ENCODE measurements at places on chromosomes 13 and 19.

- no peak for DNase-seq
Observed at GRCh38 chr13:50179977-50180376, 164.7 kb downstream of the KCNRG start.

GRCh38 chr19:1649706-1650649 lies 2.4 kb downstream of the TCF3 start:
- DNase-seq = no peak

- DNase-seq = no peak
Observed at GRCh38 chr13:78592584-78592983, 10.8 kb downstream of the POU4F1 start.

- DNase-seq = no peak
Observed at GRCh38 chr13:32905864-32906180, 110.4 kb upstream of the KL start.

- DNase-seq = no peak
Observed at GRCh38 chr13:96314974-96315373, 225.1 kb downstream of the HS6ST3 start.

DNA sequence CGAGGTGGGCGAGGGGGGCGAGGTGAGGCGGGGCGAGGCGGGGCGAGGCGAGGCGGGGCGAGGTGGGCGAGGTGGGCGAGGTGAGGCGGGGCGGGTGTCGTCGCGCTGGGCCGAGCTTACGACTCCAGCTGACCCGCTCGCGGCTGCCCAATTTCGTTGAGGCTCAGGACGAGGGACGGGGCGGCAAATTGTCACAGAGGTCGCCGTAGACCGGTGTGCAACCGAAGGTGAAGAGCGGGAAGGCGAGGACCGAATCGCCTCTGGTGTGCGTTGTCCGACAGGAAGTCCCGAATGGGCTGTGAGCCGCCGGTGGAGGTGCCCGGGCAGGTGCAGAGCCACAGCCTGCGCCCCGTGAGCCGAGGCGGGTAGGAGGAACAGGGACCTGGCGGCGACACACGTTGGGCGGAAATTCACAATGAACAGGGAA lies at the start of gene LACC1:
LACC1 (plus strand) TSS at position 150 of the 427 bp plus-strand sequence. CDS start 1,082 bp downstream, outside the sequence.
- no peak for DNase-seq

- DNase-seq = no peak
Observed at GRCh38 chr13:64414381-64414780, 2815.8 kb downstream of the PCDH9 start.

GRCh38 chr19:46601318-46602224 lies at the start of gene CALM3:
Gene CALM3, plus strand, starts transcription at chr19:46601330. Its CDS starts 105 bp downstream, at chr19:46601435.
- no peak for DNase-seq

- DNase-seq = no peak
Observed at GRCh38 chr13:111480976-111481375, 160.5 kb downstream of the TEX29 start.

DNA sequence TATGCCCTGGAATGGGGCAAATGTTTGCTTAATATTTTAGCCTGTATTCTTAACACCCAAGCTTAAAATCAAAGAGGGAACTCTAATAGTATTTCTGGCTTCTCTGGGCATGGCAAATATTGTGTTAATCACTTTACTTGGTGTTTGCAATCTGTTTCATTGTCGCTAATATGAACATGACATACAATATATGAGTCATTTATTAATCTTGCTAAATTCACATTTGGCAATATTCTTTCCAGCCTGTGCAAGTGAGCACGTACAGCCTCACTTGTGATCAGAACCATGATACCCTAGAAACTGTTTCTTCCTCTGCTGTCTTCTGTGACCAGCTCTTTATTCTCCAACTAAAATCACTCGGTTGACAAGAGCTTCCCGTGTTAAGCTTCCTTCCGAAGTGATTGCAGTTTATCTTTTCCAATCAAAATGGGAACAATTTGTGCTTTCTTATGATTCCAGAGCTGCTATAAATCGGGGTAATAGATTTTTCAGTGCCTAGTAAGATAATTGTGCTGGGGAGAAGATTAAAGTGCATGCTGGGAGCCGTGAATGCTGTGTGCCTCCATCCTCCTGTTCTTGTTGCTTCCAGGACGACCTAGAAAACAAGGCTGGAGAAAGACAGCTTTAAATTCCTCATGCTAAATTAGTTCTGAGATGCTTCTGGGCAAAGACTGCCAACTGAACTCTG lies 153.0 kb upstream of the TMTC4 start:
- DNase-seq = no peak

DNA sequence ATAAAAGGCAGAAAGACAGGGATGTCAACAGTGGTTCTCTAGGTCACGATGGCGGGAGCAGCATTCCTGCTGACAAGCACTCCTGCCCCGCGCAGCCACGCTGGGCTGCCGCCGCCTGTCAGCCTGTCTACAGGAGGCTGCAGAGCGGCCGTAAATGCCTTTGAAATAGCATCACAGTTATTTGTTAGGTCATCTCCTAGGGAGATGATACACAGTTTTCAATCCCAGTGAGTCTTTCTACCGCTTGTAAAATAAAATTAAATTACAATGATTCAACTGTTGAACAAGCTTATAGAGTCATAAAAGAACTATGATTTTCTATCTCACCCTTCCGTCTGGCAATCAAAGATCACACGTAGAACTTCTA lies 7.3 kb upstream of the SLC7A9 start:
- no peak for DNase-seq

GRCh38 chr19:49315111-49315510 lies 9.9 kb downstream of the SLC6A16 start:
- DNase-seq = no peak

- DNase-seq = no peak
Observed at GRCh38 chr13:75806117-75806516, 170.0 kb downstream of the LMO7 start.

GRCh38 chr13:71217827-71218226 lies 649.2 kb downstream of the DACH1 start:
- DNase-seq = no peak

DNA sequence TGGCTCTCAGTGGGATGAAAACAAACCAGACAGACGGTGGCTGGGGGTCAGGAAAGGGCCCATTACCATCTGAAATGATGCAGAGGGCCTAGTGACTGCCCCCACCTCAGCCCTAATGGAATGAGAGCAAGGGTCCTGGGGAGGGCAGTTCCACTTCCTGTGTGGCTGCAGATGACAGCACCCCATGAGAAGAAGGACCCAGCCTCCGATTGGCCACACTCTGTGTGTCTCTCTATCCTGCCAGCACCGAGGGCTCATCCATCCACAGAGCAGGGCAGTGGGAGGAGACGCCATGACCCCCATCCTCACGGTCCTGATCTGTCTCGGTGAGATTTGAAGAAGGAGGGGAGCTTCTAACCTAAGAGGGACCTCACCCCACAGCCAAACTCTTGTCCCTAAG lies 498 bp downstream of the LILRB1 start:
- no peak for DNase-seq

DNA sequence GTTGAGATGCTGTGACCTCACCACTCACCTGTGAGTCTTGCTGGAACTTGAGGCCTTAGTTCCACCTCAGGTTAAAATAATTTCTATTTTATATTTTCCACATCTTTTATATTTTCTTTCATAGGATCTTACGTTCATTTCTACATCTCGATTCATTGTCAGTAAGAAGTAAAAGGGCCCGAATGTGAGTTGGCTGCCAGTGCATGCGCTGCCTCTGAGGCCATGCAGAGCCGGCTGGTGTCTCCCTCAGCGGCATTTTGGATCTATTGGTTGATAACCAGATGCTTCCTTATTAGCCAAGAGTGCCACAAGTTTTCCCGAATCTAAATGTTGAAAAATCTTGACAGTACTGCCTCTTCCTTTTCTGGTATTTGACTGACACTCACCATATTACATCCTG lies 347.3 kb downstream of the TEX29 start:
- no peak for DNase-seq

- DNase-seq = no peak
Observed at GRCh38 chr13:46101484-46102254, 3.2 kb downstream of the CPB2 start.

DNA sequence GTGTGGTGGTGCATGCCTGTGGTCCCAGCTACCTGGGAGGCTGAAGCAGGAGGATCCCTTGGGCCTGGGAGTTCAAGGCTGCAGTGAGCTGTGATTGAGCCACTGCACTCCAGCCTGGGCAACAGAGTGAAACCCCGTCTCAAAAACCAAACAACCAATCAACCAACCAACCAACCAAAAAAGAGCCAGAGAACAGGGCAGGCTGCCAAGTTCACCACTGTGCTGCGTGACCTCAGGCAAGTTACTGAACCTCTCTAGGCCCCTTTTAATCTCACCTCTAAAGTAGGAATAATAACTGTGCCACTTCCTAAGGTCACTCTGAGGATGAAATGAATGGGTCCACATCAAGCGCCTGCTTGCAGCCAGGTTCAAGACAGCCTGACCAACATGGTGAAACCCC lies 16.9 kb downstream of the TJP3 start:
- no peak for DNase-seq

DNA sequence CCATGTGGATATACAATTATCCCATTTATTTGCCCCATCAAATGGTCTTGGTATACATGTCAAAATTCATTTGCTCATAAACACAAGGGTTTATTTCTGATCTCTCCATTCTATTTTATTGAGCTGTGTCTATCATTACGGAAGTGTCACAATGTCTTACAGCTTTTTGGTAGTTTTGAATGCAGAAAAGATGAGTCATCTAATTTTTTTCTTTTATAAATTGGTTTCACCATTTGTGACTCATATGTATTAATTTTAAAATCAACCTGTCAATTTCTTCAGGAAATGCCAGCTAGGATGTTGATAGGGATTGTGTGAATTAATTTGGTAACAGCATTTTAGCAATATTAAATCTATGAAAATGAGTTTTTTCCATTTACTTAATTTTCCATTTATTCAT lies 2549.4 kb downstream of the PCDH9 start:
- DNase-seq = no peak

DNA sequence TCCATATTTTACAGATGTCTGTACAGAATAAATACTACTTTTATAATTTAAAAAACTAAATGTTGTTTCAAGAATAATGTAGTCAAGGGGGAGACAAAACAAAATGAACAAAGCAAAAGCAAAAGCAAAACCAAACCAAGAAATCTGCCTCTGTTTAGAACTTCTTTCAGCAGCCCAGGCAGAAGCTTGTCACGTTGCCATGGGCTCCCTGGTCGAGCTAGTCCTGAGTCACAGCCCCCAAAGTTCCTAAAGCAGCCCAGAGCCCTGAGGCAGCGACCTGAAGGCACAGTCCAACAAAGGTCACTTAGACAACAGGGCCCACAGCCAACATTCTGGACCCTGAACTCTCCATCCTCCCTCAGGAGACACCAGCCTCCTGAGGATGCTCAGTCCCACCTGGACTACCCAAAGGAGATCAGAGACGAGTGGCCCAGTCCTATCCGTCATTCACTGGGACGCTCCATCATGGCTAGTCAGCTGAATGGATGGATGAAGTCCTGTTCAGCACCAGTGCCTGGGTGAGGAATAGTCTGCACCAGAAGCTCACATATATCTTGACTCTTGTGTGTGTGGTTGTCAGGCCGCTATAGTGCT lies 41.7 kb downstream of the SIAH3 start:
- DNase-seq = no peak

- no peak for DNase-seq
Observed at GRCh38 chr19:2602391-2603181, 99.9 kb downstream of the GNG7 start.

DNA sequence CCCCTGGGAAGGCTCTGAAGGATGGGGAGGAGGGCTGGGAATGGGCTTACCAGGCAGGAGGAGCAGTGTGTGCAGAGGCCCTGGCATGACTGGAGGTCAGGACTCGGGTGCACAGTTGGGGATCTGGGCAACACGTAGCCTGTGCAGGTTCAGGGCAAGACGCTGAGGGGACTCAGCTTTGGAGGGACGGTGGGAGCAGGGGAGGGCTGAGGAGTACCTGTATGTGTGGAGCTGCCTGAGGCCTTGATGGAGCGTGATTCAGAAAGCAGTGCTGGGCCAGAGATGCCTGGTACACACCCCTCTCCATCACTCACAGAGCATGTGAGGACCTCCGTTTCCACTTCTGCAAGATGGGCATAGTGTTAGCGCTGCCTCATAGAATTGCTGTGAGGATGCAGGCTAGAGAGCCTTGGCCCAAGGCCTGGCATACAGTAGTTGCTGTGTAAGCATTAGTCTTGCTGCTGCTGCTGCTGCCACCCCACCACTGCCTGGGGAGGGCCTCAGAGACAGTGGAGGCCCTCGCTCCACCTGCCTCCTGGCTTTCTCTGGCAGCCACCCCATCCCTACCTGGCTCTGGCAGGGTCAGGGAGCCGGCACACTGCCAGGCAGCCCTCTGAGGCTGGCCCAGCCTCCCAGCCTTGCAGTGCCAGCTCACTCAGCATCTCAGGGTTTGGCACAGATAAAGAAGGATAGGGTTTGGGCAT lies 2.4 kb downstream of the PAK4 start:
- no peak for DNase-seq

DNA sequence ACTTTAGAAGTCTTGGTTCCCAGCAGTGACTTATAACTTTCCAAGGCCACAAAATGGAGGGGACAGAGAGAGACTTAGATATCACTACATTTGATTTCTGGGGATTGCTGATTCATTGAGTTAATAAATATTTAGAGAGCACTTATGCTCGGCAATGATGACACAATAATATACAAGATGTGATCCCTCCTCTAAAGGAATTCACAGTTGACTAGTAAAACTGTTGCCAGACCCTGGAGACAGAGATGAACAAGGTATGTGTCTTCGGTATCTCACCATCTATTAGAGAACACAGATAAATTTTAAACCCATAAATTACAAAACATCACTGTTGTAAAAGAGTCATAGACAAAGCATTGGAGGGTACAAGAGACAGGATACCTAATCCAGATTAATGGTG lies 437.5 kb downstream of the FOXO1 start:
- no peak for DNase-seq

DNA sequence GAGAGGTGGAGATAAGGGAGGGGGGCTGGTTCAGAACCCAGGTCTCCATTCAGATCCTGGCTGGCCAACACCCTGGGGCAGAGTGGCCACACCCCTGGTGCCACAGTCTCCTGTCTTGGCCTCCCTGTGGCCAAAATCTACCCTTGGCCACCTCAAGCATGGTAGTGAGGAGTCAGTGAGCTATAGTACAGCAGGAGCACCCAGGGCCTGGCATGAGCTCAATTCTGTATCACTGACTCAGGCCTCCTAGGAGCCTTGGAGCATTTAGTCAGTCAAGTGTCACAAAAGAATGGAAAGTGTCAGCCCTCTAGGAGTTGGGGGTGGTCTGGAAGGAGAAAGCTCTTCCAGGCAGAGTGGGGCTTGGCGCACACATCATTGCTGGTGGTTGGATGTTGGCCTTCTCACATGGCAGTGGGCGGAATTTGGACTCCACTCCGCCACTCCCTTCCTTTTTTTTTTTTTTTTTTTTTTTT lies 6.6 kb upstream of the CD79A start:
- DNase-seq = no peak

DNA sequence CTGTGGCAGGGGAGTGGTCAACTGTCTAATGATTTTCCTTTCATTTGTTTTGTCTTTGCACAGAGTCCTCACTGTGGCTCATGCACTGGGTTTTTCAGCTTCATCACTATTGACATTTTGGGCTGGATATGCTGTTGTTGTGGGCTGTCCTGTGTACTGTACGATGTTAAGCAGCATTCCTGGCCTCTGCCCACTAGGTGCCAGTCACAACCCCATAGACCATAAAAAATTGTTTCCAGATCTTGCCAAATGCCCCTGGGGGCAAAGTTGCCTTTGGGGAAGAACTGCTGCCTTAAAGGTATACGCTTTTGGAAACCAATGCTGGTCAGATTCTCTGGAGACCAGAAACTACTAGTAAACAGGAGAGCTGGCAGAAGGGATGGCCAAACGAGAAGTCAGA lies 310.4 kb downstream of the SPRY2 start:
- no peak for DNase-seq

Measured in stimulated activated CD4-positive, alpha-beta T cell treated with anti-CD3 and anti-CD28 coated beads, Interleukin-12 subunit alpha, Interleukin-12 subunit beta, amount 100 ng/mL, for 24 hours (primary cell).